Activated CD4-positive, alpha-beta T cell treated with anti-CD3 and anti-CD28 coated beads, Interleukin-2, amount 50 U/mL, for 16 hours (primary cell): ENCODE measurements at places on chromosomes 2 and 18.

- DNase-seq = no peak
These were observed 36.9 kb downstream of the CRACDL start for GRCh38 chr2:98899041-98899702.

GRCh38 chr2:240925568-240926515 lies 19.7 kb downstream of the CROCC2 start:
- no peak for DNase-seq

GRCh38 chr2:39325966-39326365 lies 82.2 kb upstream of the CDKL4 start:
- no peak for DNase-seq

GRCh38 chr2:9127316-9127715 lies 79.3 kb upstream of the ASAP2 start:
- no peak for DNase-seq

GRCh38 chr2:26216587-26216986 lies 27.8 kb downstream of the HADHA start:
- no peak for DNase-seq

DNA sequence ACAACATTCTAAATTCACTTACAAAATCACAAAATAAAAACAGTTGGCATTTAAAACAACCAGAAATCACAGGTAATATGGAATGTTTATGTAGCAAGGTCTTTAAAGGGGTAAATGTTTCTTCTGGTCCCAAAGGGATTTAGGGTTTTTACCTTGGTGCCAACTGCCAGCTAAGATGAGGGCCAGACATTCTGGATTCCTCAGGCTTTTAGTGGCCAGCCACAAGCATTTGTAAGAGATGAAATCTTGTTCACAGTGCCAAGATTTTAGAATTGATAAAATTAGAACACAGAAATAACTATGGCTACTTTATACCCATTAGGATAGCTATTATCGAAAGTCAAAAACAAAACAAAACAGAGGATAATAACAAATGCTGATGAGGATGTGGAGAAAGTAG lies 60.4 kb upstream of the CDKL4 start:
- DNase-seq = no peak

- DNase-seq = no peak
These were observed 46.4 kb upstream of the NARS1 start for GRCh38 chr18:57668021-57668420.

GRCh38 chr2:106157416-106157815 lies 36.7 kb downstream of the UXS1 start:
- no peak for DNase-seq

DNA sequence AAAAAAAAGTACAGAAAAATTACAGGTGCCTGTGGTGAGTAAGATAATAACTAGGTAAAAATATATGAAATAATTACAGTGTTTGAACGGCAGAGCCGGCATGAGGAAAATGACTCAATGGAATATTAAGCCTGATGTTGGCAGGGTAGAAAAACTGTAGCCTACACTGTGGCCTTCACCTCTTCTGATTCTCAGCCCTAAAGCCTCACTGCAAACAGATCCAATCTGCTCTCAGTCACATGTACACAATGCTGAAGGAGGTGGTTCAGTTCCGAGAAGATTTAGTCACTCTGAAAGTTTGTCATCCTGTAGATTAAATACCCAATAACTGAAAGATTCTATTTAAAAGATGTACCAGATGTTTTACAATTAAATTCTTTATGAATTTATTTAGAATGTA lies 66.9 kb upstream of the MAP3K20 start:
- DNase-seq = peak; percentile 8

DNA sequence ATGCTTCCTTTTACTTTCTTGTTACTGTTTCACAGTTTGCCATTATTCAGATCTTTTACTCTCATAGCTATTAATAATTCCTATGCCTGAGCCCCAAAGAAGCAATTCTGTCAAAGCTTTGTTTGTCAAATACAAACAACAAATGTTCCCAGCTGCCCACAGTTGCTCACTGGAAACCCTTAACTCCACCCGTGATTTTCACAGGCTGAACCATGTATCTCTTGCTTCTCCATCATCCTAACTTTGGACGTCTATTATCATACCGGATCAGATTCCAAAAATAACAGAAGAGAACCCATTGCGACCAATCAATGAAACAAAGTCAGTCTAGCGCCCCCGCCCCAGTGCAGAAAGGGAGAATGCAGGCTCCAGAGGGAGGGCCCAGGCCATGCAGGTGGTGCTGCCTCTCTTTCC lies 24.2 kb downstream of the COLEC12 start:
- no peak for DNase-seq

DNA sequence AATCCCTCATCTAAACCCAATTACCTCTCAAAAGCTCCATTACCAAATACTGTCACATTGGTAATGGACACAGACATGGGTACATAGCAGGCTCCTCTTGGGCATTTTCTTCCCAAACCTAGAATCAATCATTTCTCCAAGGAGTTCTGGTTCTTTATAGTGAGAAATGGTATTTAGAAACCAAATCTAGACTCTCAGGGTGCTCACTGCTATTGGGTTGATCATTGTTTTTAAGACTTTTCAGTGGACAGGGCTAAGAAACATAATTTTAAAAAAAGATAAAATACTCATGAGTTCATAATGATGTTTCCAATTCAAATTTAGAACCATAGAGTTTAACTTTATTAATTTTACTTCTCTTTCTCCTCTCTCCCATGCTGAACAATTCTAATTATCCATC lies 9.4 kb upstream of the GLI2 start:
- no peak for DNase-seq

GRCh38 chr18:72530622-72531021 lies 13.5 kb downstream of the CBLN2 start:
- DNase-seq = no peak

DNA sequence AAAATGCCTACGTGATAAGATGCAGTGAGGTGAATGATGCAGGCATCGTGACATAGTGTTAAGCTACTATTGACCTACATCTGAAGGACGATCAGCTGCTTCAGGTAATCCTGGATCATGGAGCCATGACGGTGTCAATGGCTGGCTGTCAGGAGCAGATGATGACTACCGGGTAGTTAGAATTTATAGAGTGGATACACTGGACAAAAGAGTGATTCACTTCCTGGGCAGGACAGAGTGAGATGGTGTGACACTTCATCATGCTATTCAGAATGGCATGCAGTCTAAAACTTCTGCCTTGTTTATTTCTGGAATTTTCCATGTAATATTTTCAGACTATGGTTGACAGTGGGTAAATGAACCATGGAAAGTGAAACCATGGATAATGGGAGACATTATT lies 29.5 kb downstream of the METTL8 start:
- no peak for DNase-seq

DNA sequence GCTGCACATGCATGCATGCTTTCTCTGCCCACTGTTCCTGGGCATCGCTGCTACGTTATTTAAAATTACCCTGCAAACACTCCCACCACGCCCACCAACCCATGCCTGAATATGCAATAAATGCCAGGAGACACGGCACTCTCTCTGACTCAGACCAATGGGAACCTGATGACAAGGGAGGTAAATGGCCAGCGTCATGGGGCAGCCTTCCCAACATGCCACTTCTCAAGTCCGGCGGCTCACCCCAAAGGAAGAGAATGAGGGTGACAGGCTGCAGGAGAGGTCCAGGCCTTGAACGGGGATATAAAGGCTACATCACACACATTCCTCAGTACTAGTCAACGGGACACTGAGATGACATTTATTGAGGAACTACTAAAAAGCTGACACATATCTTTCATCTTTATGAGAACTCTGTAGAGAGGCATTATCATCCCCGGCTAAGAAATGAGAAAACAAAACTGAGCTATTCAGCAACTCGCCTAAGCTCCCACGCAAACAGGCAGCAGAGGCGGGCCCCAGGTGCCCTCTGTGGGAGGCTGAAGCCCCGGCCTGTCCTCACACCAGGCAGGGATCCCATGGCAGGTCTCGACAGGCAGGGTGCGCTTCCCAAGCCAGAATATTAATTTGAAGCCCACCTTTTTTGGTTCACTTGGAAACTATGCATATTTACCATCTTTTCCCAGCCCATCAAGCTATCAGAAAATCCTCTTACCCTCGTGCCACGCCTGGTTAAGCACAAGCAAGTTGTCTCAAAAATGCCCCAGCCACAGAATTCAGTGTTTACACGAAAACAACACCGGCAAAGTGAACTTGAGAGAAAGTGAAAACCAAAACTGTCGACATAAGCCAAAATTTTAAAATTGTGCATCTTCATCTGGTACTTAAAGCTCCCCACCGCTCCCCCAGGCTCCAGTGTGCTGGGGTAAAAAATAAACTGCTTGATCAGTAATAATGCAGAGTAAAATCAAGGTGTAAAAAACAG lies 166.3 kb downstream of the HDAC4 start:
- DNase-seq = no peak

DNA sequence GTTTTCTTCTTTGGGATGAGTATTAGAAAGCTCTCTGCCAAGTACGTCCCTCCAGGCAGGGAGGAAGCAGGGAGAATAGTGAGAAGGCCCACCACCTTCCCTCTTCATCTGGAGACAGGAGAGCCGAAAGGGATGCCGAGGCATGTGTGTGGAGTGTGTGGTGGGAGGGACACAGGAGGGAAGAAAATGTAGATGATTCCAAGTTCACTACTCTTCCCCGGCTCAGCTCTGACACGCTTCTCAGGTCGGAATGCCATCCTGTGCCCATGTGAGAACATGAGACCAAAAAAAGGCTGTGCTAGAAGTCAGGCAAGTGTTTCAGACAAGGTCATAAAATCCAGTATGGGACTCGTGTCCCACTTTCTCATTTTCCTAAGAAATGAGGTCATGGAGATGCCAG lies 47.4 kb downstream of the GYPC start:
- DNase-seq = no peak

- no peak for DNase-seq
These were observed 190.3 kb downstream of the NEDD4L start for GRCh38 chr18:58234359-58234741.

GRCh38 chr2:216909541-216910210 lies 49.8 kb upstream of the TNP1 start:
- DNase-seq = no peak

DNA sequence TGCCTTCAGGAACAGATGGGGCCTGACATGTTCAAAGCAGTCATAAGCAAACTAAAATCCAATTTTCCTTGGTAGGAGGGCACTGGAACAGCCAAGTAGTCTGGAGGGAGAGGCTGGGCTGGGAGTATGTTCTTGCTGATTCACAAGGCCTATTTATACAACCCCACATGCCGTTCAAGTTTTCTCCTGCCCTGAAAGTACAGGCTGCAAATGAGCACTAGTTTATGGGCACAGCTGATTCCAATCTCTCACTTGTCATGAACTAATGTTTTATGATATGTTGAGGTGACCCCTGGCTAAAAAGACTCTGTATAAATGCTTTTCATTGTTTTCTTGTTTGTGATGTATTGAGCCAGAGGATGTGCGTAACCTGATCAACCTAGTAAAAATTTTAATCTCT lies 183.4 kb upstream of the SRD5A2 start:
- DNase-seq = no peak

- peak; percentile 59 for DNase-seq
These were observed 33.4 kb upstream of the KLHL29 start for GRCh38 chr2:23351388-23352141.

DNA sequence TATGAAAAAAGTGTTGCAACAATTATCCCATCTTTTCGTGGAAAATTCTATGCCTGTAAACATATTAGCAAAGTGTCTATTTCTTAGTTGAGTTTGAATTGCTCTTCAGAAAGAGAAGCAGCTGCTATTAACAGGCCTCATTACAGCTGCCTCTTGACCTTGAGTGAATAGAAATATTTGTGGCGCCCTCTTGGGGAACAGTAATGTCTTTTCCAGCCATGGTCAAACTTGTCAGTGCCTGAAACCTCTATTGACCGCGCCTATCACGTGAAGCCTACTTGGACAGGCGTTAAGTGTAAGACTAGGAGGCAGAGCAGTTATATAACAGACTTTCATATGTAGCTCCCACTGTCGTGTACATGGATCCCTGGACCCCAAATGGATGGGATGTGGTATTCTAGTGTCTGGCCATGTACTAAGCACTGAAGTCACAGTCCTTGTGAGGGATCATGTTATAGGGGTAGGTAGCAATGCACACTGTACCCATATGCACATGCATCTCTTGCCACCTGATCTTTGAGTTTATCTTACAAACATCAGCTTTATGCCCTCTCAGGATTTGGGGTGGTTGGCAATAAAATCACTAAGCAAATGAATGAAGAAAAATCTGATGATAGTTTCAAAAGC lies 245.0 kb downstream of the PTGR3 start:
- peak; percentile 20 for DNase-seq

- DNase-seq = no peak
These were observed 10.2 kb downstream of the XDH start for GRCh38 chr2:31404302-31404701.

- DNase-seq = no peak
These were observed 8.6 kb downstream of the SH3BP4 start for GRCh38 chr2:234960175-234961088.

DNA sequence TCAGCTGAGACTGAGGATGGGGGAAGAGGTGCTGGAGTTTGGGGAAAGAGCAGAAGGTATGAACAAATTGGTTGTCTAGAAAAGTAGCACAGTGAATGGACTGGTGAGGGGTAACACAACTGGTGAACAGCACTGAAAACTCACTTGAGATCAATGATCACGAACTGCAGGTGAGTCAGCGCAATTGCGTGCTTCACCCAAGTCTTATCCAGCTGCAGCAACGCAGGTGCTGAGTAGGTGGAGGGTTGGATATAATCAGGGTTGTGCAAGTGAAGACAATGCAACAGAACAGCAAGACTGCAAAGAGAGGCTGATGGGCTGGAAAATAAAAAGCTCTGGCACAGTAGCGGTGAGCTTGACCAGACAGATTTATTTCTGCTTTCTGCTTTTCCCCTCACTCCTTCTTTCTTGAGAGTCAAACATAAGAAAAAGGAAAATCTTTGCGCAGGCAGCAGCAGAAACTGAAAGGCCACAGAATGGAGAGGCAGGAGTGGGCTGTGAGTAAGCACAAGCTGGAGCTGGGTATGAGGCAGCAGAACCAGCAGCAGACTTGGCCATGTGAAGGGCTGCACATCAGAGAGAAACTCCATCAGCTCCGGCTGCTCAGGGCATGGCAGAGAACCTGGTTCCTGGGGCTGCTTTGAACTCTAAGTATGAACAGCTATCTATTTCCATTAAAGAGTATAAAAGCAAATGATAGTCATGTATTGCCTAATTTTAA lies 99.4 kb upstream of the ARL5A start:
- DNase-seq = no peak

- DNase-seq = no peak
These were observed 1324.5 kb upstream of the DDX18 start for GRCh38 chr2:116489944-116490343.

GRCh38 chr2:95056044-95056443 lies 30.5 kb downstream of the MAL start:
- DNase-seq = no peak

DNA sequence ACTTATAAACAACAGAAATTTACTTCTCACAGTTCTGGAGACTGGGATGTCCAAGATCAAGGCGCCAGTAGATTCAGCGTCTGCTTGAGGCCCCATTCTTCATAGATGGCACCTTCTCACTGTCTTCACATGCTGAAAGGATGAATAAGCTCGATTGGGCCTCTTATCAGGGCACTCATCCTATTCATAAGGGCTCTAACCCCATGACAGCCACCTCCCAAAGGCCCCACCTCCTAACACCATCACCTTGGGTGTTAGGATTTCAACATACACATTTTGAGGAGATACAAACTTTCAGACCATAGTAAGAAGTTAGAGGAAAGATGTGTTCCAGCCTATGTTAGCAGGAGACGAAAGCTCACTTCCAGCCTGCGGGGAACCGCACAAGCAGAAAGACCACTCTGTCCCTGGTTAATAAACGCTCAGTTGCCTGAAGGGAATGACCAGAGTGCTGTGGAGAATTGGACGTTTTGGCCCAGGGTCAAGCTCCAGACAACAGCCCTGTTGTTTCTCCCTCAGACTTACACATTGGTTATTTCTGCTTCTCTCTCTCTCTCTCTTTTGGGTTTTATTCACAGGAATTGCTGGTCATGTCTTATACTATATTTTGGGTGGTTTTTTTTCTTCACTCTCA lies 90.3 kb downstream of the MAPRE2 start:
- no peak for DNase-seq
